ENCODE measurements at places on chromosomes 6 and 20.
A peak's percentile ranks its signal among the peaks of the same experiment; 100 is the strongest.

GRCh38 chr6:16600026-16600425 lies 161.2 kb downstream of the ATXN1 start:
- no peak for DNase-seq

- no peak for DNase-seq
Observed at GRCh38 chr6:23262864-23263263, 693.5 kb downstream of the HDGFL1 start.

DNA sequence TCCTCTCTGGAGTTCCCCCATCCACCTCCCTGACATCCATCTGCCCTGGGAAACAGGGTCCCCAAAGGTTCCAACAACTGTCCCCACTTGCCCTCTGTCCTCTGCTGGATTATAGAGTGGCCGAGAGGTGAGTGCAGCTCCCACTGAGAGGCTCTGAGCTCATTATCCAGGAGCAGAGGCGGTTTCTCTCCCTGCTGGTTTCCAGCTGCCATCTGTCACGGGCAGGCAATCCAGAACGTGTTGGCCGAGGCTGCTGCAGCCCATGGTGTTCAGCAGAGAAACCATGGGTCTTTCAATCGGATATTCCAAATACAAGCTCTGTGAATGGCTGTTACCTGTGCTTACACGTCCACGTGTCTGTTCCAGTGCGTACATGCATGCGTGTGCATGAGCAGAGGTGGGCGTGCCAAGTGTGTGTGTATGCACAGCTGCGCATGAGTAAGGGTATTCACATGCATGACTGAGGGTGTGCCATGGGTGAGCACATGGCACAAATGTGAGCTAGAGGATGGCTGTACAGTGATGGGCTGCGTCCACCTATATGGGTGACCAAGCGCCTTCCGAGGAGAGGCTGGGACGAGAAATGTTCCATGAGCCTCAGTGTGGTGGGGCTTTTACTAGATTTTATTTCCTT lies 183.7 kb upstream of the PMEPA1 start:
- DNase-seq, result no peak

GRCh38 chr6:73231986-73232391 lies 6.7 kb upstream of the KHDC1L start:
- DNase-seq, result no peak

GRCh38 chr6:168125429-168126001 lies 46.5 kb upstream of the FRMD1 start:
- no peak for DNase-seq

DNA sequence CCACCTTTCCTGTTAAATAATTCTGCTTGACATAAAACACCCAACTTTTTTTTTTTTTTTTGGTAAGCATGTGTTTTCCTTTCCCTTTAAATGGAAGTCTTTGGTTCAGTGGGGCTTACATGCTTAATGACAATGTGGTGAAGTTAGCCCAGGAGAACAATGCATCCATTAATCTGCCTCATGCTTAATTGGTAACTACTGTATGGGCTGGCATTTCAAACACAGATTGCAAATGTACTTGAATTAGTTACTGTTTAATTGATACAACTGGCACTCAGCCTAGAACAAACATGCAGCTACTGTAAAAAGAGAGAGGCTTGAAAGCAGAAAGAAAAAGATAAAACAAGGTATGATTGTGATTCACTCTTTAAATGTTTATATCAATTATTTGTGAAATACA lies 483.6 kb upstream of the NOX3 start:
- DNase-seq, result no peak

GRCh38 chr20:15528391-15529111 lies 1044.7 kb downstream of the KIF16B start:
- peak; percentile 10 for DNase-seq

GRCh38 chr20:35901678-35902544 lies 52.4 kb downstream of the SCAND1 start:
- peak; percentile 91 for DNase-seq

GRCh38 chr6:90460051-90460450 lies 126.8 kb downstream of the MAP3K7 start:
- DNase-seq, result peak; percentile 50

DNA sequence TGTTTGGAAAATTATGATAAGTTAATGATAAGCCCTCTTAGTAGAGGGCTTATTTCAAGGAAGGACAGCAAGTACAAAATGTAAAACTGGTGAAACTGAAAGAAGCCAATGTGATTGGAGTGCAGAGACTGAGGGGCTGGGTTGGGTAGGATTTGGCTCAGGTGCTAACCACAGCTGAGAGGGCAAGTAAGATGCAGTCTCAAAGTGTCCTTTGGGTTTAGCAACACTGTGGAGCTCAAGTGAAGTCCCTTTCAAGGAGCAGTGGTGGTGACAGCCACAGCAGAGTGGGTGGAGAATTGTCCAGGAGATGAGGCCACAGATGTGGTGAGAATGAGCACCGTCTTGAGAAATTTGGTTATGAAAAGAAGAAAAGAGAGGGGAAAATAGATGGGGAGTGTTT lies 181.4 kb downstream of the AKAP7 start:
- no peak for DNase-seq

DNA sequence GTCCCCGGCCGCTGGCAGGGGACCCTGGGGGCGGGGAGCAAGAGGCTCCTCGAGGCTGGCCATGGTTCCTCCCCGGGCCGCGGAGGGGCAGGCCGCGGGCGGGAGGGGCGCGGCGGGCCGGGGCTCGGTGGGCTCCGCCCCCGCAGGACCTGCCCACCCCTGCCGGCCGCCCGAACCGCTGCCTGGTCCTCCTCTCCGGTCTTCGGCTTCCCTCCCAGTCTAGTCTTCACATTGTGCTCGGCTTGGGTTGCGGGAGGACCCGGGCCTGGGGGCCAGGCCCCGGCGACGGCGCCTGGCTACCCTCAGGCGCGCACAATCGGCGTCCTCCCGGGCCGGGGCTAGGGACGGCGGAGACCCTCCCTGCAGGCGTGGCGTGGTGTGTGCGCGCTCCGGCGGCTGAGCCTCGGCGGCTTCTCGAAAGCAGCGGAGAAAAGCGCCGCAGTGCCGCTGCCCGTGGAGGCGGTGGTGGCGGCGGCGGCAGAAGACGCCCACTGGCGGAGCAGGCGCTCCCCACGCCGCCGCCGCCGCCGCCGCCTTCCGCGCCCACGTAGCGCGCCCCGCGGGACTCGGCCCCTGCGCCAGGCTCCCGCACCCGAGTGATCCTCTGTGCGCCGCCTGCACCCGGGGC lies at the start of gene PDE10A:
Gene PDE10A (minus strand): TSS at position 493 of the 628 bp plus-strand sequence. CDS start 430 bp downstream, at position 63.
- DNase-seq, result no peak

DNA sequence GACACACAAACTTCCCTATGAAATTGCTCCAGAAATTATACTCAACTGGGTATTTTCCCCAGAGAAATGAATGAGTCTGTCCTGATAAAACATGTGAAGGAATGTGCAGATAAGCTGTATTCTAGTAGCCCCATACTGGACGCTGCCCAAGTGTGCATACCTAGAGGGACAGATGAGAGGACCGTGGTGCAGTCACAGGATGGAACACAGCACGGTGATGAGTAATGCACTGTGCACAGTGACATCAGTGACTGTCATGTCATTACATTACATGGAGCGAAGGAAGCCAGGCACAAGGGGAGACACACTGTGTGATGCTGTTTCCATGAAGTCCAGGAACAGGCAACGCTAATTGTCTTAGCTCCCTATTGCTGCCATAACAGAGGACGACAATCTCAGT lies 155.5 kb downstream of the CDH4 start:
- DNase-seq, result peak; percentile 17

DNA sequence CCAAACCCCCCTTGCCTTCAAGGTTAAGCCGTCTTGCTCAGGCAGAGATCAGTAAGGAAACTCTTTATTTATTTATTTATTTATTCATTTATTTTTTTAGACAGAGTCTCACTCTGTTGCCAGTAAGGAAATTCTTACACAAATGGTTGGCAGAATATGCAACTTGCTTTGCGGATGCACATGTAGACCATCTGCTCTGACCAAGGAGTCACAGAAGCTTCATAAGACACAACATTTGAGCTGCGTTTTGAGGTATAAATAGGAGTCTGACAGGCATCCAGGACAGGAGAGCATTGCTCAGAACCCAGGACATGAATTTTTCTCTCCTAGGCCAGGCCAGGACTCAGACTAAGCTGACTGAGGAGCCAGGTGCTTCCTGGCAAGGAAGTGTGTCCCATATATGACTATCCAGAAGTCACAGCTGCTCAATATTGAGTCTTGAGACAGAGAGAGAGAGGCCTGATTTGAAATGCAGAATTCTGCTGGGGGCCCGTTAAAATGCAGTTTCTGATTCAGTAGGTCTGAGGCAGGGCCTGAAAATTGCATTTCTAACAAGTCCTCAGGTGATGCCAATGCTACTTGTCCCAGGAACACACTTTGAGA lies 43.9 kb downstream of the HLA-A start:
- DNase-seq, result no peak

DNA sequence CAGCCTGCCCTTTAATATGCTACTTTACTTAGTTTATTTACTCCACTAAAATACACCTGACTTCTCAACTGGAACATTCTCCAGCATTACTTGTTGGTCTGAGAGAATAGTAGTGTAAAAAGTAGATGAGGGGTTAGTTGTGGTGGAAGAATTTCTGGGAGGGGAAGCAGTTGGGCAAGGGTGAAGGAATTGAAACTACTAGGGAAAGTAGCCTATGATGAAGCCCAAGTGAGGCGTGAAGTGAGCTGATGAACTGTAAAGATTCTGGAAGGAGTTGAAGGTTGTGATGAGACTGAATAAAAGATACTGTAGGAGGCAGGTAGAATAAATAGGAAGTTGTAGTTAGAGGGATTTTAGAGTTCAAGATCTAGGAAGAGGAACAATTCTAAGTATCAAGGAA lies 72.5 kb downstream of the ITCH start:
- DNase-seq, result no peak

GRCh38 chr20:24721891-24722568 lies 227.0 kb upstream of the CST7 start:
- no peak for DNase-seq

GRCh38 chr6:35500782-35501181 lies 3.9 kb upstream of the TEAD3 start:
- peak; percentile 23 for DNase-seq

DNA sequence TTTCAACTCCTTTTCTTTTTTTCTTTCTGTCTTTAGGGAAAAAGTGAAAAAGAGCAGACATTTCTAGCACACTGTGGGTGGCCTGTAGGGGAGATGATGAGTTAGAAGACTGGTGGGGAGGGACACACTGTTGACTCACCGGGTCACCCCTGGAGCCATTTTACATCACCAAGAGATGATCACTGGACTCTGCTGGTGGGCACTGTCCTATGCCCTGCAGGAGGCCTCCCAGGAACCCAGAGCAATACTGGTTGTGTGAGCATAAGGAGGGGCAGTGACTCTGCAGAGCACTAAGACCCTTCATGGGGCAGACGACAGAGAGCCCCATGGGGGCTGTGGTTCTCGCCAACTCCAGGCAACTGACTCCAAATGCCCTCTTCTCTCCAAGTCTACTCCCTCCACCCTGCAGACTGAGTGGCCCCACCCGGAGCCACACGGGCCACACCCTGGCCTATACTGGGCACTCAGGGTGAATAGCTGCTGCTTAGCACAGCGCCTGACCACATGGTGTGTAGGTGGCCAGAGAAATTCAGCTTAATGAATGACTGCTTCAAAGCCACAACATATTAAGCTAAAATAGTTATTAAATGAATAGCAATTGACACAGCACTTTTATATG lies 177.5 kb downstream of the CDC5L start:
- DNase-seq, result peak; percentile 47

- no peak for DNase-seq
Observed at GRCh38 chr6:26500102-26500501, at the start of gene BTN1A1. TSS of gene BTN1A1 (plus strand) at chr6:26500303. CDS start at chr6:26501287, 984 bp downstream.

DNA sequence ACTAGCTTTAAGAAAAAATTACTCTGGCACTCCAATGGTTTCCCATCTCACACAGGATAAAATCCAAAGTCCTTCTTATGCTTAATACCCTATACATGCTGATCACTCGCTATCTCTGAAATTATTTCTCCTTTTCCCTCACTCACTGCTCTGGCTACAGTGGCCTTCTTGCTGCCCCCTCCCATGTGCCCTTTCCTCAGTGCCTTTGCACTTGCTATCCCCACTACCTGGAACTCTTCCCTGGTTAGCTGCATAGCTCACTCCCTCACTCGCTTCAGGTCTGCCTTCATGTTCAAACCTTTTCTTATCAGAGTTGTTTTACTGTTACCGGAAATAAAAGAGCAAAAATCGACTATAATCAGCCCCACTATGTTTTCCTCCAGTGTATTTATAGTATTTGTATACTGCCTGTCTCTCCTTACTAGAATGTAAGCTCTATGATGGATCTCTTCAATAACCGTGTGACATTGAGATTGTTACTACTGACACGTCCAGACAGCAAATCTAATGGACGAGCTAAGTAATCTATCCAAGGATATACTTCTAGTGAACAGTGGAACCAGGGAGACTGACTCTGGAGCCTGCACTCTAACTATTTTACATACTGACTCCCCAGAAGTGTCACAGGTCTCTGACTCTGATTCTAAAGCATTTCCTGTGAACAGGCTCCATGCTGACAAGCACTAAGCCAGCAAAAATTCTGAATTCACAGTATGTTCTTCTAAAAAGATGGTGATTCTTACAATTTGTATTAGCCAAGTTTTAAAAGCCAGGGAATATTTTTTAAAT lies 25.1 kb downstream of the FKBP5 start:
- peak; percentile 82 for DNase-seq

DNA sequence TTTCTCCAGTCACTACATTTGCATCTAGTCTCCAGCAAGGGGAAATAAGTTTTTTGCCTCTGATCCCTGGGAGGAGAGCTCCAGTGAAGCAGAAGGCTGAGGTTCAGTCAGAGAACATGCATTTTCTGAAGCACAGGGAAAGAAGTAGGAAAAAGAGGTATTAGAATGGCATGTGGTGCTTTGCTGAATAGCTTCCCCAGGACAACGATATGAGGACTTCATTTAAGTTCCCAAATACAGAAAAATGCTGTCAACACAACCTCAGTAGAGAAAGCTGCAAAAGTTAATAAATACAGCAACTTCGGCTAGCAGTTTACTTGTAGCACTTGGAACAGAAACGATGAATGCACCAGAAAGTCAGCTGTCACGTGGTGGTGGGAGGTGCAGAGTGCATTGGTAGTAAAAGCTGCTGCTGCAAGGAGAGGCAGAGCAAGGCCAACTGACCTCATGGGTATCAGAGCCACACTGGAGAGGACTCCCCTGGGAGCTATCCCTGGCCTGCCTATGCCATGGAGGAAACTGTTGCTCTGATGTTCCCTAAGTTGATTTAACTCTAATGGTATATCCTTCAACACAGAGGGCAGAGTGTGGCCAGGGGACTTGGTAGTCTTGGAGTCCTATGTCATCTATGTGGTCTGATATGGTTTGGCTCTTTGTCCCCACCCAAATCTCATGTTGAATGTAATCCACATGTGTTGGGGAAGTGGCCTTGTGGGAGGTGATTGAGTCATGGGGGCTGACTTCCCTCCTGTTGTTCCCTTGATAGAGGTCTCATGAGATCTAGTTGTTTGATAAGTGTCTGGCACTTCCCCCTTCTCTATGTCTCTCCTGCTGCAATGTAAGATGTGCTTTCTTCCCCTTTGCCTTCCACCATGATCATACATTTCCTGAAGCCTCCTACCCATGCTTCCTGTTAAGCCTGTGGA lies 85.9 kb downstream of the ADTRP start:
- DNase-seq, result no peak

GRCh38 chr6:145964948-145965366 lies 799 bp upstream of the SHPRH start:
- DNase-seq, result no peak

DNA sequence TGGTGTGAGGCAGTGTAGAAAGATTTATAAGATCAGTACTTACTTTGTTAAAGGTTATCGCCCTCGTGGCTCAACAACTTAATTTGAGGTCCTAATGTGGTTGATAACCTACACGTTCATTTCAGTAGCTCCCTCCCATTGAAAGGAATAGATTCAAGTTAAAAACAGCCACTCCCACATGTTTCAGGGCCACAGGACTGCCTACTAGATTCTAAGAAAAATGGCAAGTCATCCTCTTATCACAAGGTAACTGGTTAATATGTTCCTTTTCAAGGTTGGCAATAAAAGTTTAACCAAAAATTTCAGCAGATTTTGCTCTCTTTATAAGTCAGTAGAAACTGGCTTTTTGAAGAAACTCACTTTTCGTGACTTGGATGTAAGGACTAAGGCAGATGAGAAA lies 17.1 kb downstream of the GSTA2 start:
- DNase-seq, result peak; percentile 23
